C1 segment of cervical spinal cord (tissue), 14 donors: ENCODE measurements at places on chromosomes 12 and 14.

- DNase-seq = no peak
These were observed 23.8 kb upstream of the STK38L start for GRCh38 chr12:27220055-27220987.

GRCh38 chr12:132288516-132289215, 40.7 kb downstream of the GALNT9 start:
- no peak for DNase-seq

DNA sequence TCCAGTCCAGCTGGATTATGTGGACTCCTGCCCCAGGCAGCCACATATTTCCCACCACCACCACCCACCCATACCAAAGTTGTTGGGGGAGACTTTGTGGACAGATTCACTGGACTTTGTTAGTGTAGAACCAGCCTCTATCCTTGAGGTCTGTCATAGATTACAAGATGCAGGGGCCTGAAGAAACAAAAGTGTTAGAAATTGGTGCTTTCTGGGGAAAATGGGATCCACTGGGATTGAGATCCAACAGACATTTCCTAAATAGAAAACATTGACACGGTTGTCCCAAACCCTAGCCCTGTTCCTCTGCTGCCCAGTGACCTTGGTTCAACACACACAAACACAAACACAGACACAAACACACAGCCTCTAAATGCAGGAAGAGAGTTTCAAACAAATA, 36.6 kb upstream of the TBX5 start:
- no peak for DNase-seq

DNA sequence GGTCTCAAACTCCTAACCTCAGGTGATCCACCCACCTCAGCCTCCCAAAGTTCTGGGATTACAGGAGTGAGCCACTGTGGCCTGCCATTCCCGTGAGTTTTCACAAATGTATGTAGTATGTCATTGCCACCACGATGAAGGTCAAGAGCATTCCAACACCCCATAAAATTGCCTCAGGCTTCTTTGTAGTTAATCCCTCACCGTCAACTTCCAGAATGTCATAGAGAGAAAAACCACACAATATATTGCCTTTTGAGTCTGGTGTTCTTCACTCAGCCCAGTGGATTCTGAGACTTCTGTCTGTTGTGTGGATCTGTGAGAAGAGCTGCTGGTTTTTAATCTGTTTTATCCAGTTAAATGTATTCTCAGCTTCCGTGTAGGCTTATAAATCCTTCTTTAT, 12.6 kb upstream of the CFAP251 start:
- no peak for DNase-seq

DNA sequence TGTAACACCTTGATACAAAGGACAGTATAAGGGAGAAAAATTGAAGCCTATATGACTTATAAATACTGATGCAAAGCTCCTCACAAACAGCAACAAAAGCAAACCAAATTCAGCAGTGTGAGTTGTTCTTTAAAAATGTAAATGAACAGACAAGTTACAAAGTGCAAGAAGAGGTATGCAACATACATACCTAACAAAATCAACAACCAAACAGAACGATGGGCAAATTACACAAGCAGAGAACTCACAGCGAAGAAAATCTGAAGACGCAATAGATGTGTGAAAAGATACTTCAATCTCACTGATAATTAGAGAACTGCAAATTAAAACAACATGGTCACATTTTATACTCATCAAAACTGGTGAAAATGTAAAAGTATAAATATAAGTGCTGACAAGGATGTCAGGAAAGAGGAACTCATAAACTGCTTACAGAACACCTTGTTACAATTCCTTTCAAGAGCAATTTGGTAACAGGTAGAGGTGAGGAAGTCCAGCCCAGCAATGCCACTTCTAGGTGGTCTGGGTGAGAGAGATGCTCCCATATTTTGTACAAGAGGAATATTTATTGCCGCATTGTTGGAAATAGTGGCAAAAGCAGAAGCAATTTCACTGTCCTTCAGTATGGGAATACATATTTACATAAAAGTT, 47.3 kb downstream of the CORO1C start:
- no peak for DNase-seq

DNA sequence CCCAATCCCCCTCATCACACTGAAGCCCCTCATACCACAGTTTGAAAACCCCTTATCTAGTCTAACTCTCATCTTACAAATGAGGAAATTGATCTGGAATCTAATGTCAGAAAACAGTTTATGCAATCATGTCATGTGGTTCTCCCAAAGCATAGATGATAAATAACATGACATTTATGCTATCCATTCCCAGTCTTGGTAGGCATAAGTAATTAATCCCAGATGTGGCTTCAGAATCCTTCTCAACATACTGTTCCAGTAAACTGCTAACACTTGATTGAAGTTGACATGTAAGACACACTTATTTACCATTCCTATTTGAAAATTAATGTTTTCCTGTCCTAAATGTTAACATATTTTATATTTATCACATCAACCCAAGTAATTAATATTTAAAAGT, 168.7 kb downstream of the GALC start:
- DNase-seq = no peak

DNA sequence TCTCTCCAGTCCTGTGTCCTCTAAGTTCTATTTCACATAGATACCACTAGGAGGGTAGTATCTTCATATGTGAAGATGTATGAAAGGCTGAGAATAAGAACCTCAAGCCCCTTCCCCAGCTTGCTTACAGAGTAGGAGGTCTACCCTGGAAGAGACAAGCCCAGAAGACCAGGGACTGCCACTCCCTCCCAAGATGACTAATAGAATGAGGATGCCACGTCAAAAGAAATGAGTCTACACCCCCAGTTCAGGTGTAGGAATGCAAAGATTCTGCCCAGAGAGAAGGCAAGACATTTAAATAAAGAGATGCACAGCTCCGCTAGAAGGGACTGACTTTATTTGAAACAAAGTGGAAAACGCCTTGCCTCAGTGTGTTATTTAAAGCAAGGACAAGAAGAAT, 1006.0 kb upstream of the USP15 start:
- DNase-seq = no peak

GRCh38 chr12:102753802-102754201, 163.2 kb downstream of the PAH start:
- no peak for DNase-seq

GRCh38 chr14:73802431-73803188, 49.0 kb upstream of the PTGR2 start:
- DNase-seq = no peak

DNA sequence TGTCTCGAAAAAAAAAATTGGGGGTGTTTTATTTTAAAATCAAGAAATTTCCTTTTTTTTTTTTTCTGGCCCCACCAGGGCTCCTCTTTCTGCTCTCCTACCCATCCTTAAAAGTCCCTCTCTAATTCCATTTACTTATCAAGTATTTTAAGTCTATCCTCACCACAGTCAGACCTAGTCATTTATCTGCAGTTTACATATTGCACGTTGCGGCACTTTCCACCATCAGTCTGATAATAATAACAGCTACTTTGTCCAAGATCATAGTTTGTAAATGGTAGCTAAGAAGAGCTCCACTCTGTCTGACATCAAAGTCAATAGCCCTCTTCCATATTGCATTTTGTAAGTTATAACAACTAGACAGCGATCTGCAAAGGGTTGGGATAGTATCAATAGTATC, 23.6 kb upstream of the CAND1 start:
- no peak for DNase-seq

GRCh38 chr12:32273063-32273522, 126.3 kb upstream of the FGD4 start:
- no peak for DNase-seq

- DNase-seq = no peak
These were observed 22.1 kb downstream of the ATP6V0A2 start for GRCh38 chr12:123734268-123734667.

GRCh38 chr14:100823413-100824080, 2.4 kb upstream of the MEG3 start:
- DNase-seq = no peak

- no peak for DNase-seq
These were observed 48.6 kb upstream of the STAC3 start for GRCh38 chr12:57299514-57300016.

DNA sequence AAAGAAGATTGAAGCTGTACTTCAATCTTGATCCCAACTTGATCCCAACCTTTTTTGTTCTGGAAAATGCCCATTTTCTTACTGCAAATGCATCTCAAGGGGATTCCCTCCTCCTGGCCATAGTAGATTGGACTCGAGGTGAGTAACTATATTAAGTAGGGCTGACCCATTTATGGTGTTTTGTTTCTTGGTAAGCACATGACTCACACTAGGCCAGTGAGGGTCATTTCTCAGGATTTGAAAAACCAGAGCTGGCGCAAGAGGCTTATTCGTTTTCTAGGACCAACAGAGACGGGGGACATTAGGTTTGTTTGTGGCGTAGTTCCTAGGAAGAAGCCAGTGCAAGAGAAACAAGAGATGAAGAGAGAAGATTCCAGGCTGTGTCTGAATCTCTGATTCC, 51.4 kb downstream of the MRPL42 start:
- no peak for DNase-seq

DNA sequence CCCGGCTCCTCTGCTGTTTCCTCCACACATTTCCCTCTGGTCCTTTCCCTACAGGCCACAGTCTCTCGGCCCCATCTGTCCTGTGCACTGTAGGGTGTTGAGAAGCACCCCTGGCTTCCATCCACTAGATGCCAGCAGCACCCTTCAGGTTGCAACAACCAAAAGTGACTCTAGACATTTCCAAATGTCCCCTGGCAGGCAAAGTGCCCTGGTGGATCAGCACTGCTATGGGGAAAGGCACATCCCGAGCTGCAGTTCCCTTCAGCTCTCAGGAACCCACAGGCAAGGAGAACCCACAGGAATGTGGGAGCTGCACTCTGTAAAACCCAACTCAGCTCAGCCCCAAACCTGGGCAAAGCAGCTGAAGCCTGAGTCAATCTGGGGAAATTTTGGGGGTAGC, 77.0 kb downstream of the RBM19 start:
- DNase-seq = no peak

- DNase-seq = no peak
These were observed 35.0 kb upstream of the NAV3 start for GRCh38 chr12:77795699-77796098.

- no peak for DNase-seq
These were observed 37.5 kb downstream of the PRORP start for GRCh38 chr14:35159742-35160409.

- no peak for DNase-seq
These were observed 145.2 kb downstream of the ADAMTS20 start for GRCh38 chr12:43406801-43407200.

GRCh38 chr12:19915392-19916195, 452.7 kb upstream of the PDE3A start:
- DNase-seq = no peak

GRCh38 chr14:106826833-106827369, 1300.5 kb downstream of the TMEM121 start:
- DNase-seq = no peak

GRCh38 chr12:125382926-125383325, 317.7 kb downstream of the AACS start:
- no peak for DNase-seq
